Kidney glomerular epithelial cell (primary cell): ENCODE measurements at places on chromosomes 16 and 17.

GRCh38 chr17:45346216-45347015 lies 29.6 kb upstream of the MAP3K14 start:
- no peak for DNase-seq

- peak; percentile 7 for DNase-seq
Observed at GRCh38 chr16:75250089-75250808, 1.2 kb downstream of the BCAR1 start.

- no peak for DNase-seq
Observed at GRCh38 chr17:19348081-19348650, 14.4 kb downstream of the B9D1 start.

DNA sequence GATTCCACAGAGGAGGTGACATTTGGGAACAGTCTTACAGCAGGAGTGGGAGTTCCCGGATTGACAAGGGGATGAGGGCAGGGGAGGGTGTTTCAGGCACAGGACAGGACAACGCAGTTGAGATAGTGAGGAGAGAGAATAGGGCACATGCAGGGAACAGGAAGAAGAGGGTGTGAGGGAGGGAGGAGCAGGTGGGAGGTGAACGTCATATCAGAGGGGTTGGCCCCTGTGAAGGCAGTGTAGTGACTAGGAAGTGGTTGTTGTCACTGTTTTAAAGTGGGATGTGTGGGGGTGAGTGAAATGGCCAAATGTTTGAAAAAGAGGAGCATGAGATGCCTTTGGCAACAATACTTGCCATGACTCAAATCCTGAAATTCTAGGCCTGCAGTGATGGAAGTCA lies 12.2 kb downstream of the PRKCB start:
- DNase-seq: no peak

DNA sequence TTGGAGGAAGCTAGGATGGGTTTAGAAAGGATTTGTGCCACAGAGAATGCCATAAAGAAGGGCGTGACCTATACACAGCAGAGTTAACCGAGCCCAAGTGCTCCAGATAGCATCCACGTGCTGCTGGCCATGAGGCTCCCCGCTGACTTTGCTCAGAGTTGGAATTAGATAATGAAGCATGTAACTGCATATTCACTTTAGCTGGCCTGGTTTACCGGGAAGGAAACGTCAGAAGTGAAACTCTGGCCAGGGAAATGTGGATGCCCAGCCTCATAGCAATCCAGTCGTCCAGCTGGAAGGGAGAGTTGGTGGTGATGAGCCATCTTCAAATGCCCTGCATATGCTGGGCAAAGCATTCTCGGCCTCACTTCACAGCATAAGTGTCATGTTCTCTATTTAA lies 6.1 kb downstream of the KRT35 start:
- DNase-seq: no peak

DNA sequence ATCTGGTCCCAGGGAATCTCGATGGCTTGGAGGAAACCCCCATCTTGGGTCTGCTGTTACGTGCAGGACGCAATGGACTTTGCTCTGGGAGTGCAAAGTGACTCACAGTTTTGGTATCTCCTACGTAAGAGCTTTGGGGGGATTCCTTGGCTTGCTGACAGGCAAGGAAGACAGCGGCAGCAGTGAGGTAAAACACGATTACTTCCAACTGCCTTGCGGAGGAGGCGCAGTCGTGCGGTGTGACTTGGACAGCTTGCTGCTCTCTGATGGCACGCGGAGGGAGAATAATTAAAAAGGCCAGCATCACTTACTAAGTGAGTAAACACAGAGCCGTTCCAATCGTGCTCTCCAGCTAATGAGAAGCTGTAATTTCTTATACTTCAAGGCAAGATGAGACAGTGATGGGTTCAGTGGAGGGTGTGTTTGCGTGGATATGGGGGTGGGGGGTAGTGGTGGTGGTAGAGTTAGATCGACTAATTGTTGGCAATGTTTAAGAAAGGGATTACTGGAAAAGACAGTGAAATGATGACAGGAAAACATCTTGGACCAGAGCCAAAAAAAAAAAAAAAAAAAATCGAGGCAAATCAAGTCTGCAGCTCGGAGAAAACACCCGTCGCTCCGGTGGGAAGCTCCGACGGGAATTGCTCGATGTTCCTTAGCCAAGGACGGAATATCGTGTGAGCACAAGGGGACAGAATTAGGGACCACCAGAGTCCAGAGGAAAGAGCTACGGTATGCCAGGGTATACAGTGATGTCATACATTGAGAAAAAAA lies 184.8 kb upstream of the ZFHX3 start:
- DNase-seq: peak; percentile 52

DNA sequence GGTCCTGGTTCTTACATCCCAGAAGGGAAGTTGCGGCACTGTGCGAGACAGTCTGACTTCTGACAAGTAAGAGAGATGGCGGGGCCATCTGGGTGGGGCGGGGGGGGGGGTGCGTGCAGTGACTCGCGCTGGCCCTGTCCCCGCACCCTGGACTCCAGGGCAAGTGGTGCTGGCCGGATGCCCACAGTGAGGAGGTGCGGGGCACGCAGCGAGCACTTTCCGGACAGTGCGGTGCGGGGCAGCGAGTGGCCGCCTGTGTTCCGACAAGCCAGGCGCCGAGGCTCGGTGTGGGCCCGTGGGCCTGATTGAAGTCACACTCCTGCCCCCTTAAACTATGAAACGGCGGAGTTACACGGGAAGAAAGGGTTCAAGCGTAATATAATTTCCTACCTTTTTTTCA lies 106.4 kb downstream of the BANP start:
- no peak for DNase-seq
